Renal cortex interstitium (tissue), 15 donors: ENCODE measurements at places on chromosomes 11 and 22. TPM values are rescaled to one million over a fixed set of nuclear protein-coding genes. Genes with fewer than 3 reads are reported as not detected.

DNA sequence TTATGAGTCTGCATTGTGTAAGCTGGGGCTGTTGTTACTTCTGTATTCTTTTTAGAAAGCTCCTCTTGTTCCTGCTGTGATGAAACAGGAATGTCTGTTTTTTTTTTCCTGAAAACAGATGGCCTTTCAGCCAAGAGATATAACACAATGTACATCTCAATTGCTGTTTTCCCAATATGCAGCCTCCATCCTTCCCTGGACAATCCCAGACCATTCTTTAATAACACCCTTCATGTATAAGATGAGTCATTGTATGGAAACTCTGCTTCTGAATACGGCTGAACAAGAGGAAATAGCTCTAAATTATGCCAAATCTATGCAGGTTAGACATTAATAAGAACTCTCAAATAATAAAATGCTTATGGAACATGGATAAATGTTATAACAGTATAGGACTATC lies 60.2 kb upstream of the LRRC4C start:
- DNase-seq = no peak

GRCh38 chr22:37502342-37503182 lies 16.4 kb upstream of the MFNG start:
- no peak for DNase-seq

GRCh38 chr22:42319386-42319785 lies 48.9 kb upstream of the TCF20 start:
- DNase-seq = no peak

DNA sequence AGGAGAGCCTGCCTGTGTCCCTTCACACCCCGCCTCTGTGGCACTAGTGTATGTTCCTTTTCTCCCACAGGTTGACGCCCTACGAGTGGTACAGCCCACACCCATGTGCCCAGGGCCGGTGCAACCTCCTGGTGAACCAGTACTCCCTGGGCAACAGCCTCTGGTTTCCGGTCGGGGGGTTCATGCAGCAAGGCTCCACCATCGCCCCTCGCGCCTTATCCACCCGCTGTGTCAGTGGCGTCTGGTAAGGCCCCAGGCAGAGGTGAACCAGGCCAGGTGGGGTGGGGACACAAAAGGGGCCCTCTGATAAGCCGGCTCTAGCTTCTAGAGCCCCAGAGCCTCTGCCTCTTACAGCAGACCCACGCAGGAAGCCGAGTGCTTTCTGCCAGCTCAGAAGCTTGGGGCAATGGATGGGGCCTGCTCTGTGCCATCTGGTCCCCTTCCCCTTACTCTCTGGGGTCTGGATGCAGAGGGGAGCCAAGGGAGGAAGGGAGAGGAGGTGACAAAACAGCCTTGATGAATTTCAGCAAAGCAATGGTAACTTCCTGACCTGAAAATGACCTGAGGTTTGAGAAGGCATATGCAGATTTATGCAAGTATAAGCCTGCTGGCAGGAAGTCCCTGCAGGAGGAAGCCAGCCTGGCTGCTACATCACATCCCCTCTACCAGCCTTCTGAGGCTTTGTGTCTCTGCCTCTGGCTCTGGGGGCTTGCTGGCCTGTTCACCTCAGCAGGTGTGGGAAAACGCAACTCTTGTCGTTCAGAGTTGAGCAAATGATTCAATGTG lies 67.0 kb upstream of the TBCEL start:
- DNase-seq = no peak

DNA sequence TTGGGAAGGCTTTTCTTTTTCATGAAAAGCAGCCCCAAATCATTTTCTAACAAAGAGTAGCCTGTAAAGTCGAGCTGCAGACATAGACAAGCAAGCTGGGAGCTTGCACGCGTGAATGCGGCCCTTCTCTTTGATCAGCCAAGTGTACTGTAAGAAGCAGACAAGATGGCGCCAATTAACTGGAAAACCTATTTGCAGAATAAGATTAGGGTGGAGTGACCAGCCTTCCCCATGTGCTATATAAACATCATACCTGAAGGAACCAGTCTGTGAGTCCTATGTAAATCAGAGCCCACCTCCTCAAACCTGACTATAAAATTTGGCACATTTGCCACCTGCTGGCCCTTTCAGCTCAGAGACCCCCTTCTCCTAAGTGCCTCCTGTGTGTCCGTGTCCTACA lies 982.7 kb downstream of the OPCML start:
- no peak for DNase-seq

DNA sequence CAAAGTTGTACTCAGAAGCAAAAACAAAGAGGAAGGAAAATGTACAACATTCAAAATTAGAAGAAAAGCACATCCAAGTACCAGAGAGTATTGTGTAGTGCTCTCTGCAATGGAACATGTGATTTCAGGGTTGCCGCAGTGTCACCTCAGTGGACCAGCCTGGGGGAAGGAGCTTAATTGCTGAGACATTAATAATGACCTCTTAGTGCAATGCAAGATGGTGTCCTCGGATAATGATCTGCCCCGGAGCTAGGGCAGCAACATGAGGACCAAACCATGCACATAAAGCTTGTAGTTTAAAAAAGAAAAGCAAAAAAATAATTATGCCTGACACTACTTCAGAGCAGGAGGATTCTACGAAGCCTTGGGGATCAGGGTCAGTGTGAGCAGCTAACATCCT lies 11.3 kb upstream of the JHY start:
- no peak for DNase-seq

- no peak for DNase-seq
These were observed 8.8 kb upstream of the WNT11 start for GRCh38 chr11:76214968-76215548.

Gene SSTR3
- 0.68 TPM for polyA plus RNA-seq

Gene KCNC1
- polyA plus RNA-seq = 1.0 TPM
